ENCODE measurements at places on chromosomes 12 and 14.

GRCh38 chr14:63800651-63801375 is 52.0 kb upstream of the SYNE2 start:
- no peak for DNase-seq

- no peak for DNase-seq
Observed at GRCh38 chr12:62914443-62915203, 20.3 kb downstream of the PPM1H start.

DNA sequence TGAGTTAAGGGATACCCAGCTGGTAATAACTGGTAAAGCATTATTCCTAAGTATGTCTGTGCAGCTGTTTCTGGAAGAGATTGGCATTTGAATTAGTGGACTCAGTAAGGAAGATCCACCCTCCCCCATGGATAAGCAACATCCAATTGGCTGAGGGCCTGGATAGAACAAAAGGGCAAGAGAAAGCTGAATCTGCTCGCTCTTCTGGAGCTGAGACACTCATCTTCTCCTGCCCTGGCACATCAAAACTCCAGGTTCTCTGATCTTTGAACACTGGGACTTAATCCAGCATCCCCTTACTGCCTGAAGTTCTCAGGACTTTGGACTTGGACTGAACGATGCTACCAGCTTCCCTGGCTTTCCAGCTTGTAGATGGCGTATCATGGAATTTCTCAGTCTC is 63.1 kb upstream of the CNOT2 start:
- DNase-seq = no peak

DNA sequence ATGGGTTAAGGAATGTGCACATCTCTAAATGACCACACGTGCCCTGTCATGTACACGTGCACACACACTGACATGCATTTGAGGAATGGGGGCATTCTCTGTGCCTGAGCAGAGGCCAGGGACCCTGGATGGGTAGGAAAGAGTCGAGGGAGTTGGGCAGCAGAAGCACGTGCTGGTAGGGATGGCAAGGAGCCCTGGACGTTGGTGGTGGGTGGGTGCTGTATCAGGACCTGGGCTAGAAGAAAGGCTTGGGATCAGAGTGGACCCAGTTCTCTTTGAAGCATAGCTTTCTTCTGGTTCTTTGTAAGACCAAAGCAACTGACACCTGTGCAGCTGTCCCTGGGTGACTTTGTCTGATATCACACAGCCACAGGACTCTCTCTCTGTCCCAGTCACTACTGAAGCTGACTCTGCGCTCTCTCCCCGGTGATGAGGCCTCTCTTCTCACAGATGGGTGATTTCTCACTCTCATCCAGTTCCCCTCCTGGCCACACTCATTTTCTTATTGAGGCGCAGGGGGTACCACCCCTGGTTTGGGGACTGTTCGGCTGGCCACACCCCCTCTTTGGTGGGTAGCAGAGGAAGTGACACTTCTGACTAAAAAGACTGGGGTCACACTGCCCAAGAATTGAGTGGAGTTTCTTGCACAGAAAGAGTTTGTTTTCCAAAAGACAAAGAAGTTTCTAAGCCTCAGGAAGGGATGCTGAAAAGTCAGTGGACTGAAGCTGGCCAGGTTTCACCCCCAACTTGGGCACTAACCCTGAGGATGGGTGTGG is 171.7 kb upstream of the RTL1 start:
- no peak for DNase-seq

DNA sequence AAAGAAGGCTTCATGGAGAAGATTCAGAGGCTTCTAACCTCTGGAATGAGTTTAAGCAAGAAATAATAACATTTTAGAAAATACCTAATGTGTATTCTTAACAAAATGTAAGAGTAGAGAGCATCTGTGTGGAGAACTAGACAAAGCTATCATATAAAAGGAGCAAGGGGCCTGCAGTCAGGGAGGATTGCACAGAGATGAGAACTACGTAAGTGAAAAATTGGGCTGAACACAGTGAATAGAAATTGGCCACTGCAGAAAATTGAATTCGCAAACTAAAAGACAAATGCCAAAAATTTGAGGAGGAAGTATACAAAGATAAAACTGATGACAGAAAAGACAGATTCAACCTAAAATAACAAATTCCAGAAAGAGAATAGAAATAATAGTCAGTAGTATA is 92.8 kb downstream of the TGFB3 start:
- DNase-seq = no peak

- peak; percentile 82 for DNase-seq
Observed at GRCh38 chr12:53174881-53175491, 5.5 kb upstream of the ZNF740 start.

DNA sequence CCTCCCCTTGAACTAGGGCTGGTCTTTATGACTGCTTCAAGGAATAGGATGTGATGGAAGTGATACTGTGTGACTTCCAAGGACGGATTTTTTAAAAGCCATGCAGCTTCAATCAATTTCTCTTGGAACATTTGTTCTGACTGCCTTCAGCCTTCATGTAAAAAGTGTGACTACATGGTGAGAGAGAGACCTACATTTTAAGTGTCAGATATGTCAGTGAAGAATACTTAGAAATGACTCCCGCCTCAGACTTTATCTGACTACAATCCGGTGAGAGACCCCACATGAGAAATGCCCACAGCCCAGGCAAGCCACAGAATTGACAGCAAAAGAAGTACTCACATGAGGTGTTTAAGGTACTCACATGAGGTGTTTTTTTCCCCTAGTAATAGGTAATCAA is 295.3 kb downstream of the KCNC2 start:
- DNase-seq = no peak

- no peak for DNase-seq
Observed at GRCh38 chr12:24721191-24721590, 227.7 kb downstream of the BCAT1 start.

DNA sequence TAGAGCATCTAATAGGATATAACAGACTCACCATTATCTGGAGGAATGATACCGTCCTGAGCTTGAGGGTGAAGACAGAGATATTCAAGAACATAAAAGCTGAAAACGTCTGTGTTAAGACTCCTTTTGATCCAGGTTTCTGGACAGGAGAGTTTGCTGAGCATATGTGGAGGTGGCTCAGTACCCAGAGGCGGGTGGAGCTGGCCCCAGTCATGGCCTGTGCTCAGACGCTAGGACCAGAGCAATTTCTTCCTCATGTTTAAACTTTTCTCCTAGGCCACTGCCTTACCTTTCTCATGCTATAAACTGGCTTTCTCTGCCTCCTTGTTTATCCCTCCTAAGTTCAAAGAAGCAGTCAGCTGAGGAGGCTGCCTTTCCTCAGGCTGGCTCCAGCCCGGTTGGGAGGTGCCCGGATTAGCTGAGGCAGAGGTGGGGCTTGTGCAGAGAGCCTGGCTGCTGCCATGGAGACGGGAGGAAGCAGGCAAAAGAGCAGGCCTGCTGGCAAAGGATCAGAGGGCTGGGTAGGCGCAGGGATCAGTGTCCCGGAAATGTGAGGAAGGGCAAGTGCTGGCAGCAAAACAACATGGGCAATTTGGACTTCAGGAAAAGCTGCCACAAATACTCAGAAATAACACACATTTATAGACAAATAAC is 13.7 kb downstream of the COA8 start:
- DNase-seq = peak; percentile 85

- DNase-seq = no peak
Observed at GRCh38 chr12:117124421-117125271, 25.4 kb upstream of the TESC start.

DNA sequence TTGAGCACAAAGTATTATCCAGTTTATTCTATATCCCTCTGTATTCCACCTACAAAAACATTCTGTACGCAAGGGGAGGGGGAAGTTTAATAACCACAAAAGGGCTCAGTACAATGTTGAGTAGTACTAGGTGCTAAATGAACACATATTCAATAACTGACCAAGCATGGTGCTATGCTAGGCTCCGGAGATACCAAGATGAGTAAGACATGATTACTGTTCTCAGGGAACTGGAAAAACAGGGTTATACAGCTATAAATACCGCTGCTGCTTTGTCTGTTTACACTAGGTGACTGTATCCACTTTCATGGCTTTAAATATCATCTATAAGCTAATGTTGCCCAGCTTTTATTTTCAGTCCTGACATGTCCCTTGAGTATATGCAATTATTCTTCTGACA is 135.8 kb downstream of the INSM2 start:
- no peak for DNase-seq

DNA sequence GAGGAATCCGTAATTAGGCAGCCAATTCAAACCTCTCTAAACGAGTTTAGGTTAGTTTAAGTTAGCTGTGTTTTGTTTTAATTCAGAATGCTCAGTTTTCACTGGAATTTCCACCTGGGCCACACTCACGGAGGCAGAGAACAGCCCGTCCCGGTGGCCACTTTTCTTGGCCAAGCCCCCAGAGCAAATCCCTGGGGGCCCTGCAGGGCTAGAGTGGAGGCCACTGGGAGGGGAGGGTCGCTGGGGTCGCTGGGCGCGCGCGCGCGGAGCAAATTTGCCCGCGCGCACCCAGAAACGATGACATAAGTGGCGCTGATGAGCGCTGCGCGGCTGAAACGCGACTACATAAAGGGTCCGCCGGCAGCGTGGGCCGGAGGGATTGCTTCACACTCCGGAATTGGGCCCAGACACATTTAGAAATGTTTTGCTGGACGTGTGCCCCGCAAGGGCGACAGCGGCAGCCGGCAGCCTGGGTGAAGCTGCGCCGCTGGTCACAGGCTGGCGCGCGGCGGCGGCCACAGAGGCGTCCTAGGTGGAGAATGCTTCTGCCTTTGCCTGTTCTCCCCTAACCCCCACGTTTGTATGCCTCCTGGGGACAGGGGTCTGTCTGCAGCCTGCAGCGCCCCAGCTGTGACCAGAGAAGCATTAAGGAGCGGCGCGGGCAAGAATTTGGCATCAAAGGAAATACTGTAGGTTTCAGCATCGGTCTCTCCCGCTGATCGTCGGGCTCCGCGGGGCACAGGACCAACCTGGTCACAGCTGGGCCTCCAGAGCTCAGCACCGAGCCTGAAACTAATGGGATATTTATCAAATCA is 37.9 kb upstream of the TBX5 start:
- DNase-seq = no peak

- no peak for DNase-seq
Observed at GRCh38 chr12:6630736-6631135, 5.0 kb downstream of the LPAR5 start.

DNA sequence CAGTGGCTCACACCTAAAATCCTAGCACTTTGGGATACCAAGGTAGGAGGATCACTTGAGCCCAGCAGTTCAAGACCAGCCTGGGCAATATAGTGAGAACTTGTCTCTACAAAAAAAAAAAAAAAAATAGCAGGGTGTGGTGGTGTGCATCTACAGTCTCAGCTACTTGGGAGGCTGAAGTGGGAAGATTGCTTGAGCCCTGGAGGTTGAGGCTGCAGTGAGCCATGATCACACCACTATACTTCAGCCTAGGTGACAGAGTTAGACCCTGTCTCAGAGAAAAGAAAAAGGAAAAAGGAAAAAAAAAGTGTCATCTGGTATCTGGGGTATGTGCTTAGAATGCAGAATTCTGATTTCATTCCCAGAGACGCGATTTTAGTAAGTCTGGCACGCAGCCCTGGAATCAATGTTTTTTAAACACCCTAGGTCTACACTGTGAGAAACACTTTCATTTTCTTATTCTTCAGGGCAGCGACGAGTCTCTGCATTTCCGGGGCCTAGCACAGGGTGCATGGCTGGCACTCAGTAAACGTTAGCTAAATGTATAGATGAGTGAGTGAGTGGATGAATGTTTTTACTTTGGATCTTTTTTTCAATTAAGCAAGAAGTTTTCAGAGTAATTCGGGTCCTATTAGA is 243.8 kb upstream of the PWP1 start:
- no peak for DNase-seq

- no peak for DNase-seq
Observed at GRCh38 chr12:53983568-53983949, 1.4 kb upstream of the HOXC10 start.

DNA sequence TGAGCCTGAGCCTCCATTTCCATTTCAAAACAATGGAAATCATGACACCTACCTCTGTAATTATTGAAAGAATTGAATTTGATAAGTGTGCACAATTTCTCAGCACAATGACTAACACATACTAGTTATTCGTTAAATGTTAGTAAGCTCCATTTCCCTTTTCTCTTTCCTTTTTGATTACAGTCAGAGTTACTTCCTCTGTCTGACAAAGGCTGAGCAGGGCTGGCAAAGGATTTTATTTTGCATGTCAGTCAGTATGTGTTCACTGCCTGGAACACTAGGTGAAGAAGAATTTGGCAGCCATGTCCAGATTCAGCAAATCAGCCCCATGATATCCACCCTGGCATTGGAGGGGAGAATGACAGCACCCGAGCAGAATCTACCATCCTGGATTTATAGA is 12.2 kb upstream of the RHOJ start:
- no peak for DNase-seq

- DNase-seq = no peak
Observed at GRCh38 chr12:104299842-104300481, 3.6 kb upstream of the EID3 start.

DNA sequence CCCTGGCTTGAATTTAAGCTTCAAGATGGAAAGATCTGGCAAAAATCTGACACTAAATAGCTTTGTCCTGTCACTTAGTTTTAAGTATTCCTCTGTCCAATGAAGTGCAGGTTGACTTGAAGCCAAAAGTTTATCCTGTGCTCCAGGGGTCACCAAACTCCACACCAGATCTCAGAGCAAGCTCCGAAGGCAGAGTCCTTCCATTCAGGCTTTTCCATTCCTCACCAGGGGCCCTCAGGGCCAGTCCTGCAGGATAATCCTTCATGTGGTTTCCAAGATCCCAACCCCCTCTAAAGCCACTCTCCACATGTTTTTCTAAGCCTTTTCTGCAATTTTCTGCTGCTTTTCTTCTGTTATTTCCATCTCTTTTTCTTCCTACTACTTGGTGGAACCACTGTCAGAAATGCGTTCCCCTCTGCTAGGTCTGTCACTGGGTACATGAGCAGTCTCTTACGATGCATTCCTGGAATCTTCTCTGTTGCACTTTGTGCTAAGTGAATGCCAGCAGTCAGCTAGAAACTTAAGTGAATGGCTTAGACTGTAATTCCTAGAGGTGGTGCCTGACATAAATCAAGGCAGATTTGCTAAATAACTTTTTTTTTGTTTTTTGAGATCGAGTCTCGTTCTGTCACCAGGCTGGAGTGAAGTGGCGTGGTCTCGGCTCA is 251.4 kb downstream of the MSRB3 start:
- no peak for DNase-seq

DNA sequence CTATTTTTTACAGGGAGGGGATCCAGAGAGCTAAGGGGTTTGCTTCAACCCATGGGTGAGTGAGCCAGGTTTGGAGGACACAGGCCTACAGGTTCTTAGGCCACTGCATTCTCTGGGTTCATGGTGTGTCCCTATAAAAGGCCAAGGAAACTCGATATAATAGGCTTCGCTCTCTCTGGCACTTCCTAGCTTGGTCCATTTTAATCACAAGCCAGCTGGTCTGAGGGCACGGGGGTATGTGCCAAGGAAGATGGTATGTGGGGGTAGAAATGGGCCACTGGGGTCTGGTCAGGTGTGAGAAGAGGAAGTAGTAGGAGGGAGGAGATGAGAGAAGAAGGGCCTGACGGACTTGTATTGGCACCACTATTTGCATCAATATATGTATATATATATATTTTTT is 4.9 kb downstream of the ETV6 start:
- DNase-seq = no peak

GRCh38 chr12:26668230-26668629 is 164.8 kb downstream of the ITPR2 start:
- no peak for DNase-seq
